ENCODE measurements at places on chromosomes 11 and 22. TPM values are rescaled to one million over a fixed set of nuclear protein-coding genes. Genes with fewer than 3 reads are reported as not detected.

Gene OR51M1
- not detected for total RNA-seq

Gene CYTH4
- total RNA-seq = 0.39 TPM

Gene MAPK8IP2
- total RNA-seq = 0.24 TPM

Gene GNG3
- total RNA-seq = not detected

Gene SCGB1D2
- total RNA-seq = not detected

Gene APOBEC3G
- total RNA-seq = 13.6 TPM

Gene TMPRSS13
- total RNA-seq = not detected

Gene MPPED2
- 0.13 TPM for total RNA-seq

Gene ALDH3B1
- 47.0 TPM for total RNA-seq

Gene ISX
- not detected for total RNA-seq

Gene SLC25A45
- 0.65 TPM for total RNA-seq

Gene MMP1
- 861 TPM for total RNA-seq
